Stimulated activated CD4-positive, alpha-beta T cell treated with anti-CD3 and anti-CD28 coated beads, Interleukin-4, amount 100 ng/mL, for 24 hours (primary cell): ENCODE measurements at places on chromosomes 11 and 22.

DNA sequence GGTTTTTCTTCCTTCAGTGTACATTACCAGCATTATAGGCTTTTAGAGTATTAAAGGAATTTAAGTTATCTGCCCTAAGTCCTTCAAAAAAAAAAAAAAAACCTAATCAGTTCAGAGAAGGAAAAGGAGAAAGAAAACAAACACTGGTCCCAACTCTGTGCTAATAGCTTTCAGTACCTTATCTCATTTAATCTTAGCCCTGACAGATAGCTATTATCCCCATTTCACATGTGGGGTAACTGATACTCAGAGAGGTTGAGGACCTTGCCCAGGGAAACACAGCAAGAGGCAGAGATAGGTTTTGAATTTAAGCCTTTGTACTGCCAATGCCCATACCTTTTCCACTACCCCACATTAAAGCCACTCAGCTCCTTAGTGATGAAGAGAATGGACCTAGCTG is 43.4 kb downstream of the FAT3 start:
- DNase-seq: no peak

GRCh38 chr11:94129512-94130297 is 1.1 kb downstream of the PANX1 start:
- DNase-seq: peak; percentile 26

DNA sequence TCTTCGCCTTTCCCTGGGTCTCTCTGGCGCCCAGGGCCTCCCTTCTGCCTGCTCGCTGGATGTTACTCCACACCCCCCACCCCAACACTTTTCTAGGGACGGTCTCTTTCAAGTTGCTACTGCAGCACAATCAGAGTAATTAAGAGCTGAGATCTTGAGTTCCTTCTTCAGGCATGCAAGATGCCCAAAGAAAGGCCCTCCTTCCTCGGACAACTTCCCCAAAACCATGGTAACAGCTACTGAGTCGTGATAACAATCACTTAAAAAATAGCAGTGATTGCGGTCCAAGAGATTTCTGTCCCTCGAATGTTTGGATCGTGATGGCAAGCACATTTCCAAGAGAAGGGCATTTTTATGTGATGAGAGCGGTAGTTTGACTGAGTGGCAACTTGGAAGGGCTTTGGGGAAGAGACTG is 638 bp upstream of the TENM4 start:
- DNase-seq: no peak

DNA sequence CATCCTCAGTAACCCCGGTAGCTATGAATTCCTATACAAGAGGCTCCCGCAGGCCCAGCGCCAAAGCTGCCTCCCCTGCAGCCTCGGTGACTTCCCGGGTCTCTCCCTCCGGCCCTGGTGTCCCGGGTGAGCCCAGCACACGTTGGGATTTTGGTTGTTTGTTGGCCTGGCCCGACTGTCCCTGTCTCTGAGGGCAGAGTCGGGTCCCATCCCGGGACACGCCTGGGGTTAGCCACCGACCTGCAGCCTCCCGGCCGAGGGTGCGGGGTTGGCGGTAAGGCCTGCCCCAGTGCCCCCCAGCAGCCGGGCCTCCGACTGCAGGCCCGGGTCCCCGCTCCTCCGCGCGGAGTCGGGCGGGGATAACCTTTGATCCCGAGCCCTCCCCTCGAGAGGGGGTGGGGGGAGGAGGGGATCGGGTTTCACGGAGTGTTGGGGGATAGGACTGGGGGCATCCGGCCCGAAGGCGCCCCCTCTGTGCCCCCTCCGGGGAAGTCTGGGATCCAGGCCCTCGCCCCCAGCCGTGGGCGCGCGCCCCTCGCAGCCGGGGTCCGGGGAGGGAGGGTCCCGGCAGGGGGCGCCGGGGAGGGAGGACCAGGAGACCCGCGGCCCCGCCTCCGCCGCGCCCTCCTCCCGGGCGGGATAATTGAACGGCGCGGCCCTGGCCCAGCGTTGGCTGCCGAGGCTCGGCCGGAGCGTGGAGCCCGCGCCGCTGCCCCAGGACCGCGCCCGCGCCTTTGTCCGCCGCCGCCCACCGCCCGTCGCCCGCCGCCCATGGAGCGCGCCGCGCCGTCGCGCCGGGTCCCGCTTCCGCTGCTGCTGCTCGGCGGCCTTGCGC is at the start of gene FBLN1:
FBLN1 (plus strand) TSS at position 669 of the 835 bp plus-strand sequence; CDS start at position 772, 103 bp downstream.
- no peak for DNase-seq

DNA sequence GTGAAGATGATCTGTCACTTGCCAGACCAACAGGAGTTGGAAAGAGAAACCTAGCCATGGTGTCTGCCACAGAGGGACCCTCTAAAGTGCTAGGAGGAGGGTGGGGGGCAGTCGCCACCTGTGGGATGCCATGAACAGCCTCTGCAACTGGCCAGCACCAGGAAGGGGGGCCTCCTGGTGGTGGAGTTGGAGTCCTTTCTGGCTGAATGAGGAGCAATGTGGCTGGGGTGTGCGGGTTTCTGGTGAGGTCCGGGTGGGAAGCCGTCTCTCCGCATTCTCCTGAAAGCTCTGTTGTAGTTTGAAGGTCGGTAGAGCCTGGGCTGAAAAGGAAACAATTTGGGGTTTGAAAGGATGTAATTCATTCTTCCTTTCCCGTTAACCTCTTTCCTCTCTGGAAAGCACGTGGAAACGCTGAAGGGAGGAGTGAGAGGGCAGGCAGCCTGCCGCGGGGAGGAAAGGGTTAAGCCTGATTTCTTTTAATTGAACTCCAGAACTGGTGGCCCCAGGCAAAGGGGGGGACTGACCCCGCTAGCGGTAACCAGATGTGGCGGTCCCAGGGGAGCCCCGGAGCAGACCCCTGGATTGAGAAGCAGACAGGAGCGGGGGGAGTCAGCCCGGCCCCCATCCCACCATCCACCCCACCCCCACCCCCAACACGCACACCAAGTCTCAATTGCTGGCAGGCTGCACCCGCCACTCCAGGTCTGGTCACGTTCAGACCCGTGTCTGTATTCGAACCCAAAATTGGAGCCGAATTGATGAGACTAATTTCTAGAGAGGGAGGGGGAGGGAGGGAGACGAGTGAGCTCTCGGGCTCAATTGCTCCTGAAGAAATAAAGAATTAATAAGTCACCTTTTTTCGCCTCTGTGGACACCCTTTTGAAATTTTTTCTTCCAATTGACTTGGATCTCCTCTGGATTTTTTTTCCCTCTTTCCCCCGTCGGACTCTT is 1.8 kb upstream of the FLI1 start:
- no peak for DNase-seq

DNA sequence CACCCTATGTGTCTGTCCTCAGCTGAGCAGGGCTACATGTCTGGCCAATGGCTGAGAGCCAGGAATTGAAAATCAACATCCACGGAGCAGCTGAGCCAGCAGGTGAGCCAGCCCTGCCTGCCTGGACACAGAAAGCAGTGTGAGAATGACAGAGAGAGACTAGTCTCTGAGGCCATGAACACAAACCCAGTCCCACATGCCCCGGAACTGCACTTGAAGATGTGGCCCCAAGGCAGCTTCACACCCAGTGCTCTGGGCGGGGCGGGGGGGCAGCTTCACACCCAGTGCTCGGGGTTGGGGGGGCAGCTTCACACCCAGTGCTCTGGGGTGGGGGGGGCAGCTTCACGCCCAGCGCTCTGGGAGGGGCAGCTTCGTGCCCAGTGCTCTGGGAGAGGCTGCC is 37.6 kb downstream of the TRMU start:
- no peak for DNase-seq

DNA sequence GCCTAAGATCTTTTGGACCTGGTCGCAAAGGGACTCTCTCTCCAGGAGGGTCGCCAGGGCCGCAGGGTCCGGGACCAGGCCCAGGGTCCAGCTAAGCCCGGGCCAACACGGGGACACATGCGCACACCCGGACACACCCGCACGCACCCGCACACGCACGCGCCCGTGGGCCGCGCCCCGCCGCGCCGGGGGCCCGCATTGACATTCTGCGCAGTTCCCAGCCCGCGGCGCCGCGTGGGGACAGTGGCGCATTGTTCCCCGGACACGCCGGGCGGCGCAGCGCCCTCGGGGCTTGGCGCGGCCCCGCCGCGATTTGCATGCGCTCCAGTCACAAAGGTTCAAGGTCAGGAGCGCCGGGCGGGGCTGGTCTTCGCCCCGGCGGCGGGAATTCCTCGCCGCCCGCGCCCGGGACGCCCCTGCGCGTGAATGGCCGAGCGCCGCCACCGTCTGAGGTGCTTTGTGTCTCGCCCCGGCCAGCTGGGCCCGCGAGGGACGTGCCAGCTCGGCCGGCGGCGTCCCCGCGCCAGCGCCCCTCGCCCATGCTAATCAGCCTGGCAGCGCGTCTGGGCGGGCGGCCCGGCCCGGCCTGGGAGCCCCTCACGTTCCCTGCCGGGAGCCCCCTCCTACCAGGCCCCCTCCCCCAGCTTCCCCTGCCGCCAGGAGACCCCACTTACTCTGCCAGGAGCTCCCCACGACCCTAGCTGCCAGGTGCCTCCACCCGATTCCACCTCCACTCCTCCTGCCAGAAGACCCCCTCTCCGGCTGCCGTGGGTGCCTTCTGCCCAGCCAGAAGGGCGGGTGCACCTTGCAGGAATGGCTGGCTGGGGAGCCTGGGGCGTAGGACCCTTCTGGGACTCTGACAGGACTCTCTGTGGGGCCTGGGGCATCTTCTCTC is 50.5 kb upstream of the WNT7B start:
- no peak for DNase-seq

DNA sequence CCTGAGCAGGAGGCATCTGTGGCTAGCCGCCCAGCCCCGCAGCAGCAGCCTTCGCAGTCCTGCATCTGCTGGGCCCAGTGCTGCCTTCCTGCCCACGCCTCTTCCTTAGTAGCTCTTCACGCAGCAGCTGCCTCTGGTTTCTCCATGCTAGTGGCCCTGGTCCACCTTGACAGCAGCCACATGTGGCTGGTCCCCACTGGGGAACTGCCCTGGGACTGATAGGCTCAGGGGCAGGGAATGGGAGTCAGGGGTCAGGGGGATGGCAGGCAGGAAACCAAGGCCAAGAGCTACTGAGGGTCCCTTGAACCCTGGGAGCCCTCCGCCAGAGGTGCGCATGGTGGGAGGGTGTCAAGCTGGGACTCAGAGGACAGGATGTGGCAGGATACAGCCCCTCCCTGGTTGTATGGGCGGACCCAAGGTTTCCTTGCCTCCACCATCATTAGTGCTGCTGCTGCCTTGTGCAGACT is 99.4 kb upstream of the PITPNB start:
- DNase-seq: no peak

GRCh38 chr11:102109896-102110760 is at the start of gene YAP1:
YAP1 (plus strand) TSS chr11:102110447; CDS start chr11:102110849, 402 bp downstream.
- peak; percentile 61 for DNase-seq

DNA sequence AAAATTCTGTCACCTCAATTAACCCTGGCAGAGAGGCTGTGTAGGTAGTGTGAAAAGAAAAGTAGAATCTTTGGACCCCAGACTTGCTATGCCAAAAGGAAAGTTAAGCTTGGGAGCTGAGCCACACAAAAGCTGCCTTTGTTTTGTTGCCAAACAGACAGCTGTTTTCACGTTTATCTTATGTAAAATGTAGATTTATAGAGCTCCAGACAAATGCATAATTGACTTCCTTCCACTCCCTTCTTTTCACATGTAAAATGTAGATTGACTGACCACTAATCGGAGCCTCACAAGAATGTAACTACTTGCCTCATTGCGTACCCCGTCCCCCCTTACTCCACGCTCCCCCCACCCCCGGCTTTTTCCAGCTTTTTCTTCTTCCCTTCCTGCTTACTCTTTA is 2302.2 kb upstream of the RAG2 start:
- no peak for DNase-seq

- no peak for DNase-seq
These were observed 128.3 kb downstream of the ARL14EP start for GRCh38 chr11:30451167-30451566.

GRCh38 chr11:60377401-60378136 is 763 bp upstream of the MS4A7 start:
- DNase-seq: no peak

DNA sequence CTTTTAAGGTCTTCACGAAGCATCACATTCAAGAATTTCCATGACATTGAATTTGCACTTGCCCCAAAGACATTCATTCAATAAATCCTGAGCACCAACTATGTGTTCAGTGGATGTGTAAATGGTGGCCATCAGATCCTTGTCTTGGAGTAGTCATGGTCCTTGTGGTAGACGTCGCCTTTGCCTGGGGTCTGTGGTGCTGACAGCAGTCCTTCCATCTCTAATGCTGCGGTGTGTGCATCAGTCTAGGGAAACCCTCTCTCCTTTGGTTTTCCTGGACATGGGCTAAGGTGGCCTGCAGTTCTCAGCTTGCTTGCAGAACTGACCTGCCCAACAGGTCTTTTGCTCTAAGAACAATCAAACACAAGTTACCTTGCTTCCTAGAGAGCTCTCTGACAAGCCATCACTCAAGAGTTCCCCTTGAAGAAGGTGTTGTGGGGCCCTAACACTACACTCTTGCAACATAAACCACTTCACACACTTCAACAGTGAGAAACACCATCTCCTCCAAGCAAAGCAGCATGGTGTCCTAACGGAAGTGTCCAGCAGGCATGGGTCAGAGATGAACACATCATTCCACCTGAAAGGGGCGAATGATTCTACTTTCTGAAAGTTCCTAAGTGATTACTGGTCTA is 72.1 kb downstream of the BUD13 start:
- DNase-seq: no peak

DNA sequence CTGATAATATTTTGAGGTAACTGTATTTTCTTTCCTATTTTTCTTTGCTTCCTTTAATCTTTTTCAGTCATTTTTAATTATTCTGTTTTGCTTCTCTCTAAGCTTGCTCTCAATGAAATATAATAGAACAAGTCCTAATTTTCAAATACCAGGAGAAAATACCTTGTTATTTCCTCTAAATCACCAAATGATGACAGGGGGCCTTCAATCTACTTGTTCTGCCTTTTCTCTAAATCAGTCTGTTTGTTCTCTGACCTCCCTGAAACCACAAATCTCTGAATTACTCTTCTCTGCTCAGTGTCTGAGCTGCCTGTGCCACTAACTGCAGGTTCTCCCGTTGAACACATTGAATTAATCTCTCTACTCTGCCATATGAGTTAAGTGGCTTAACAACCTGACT is 286.2 kb downstream of the C11orf87 start:
- no peak for DNase-seq

GRCh38 chr11:74050465-74050864 is 41.6 kb upstream of the UCP3 start:
- DNase-seq: no peak

DNA sequence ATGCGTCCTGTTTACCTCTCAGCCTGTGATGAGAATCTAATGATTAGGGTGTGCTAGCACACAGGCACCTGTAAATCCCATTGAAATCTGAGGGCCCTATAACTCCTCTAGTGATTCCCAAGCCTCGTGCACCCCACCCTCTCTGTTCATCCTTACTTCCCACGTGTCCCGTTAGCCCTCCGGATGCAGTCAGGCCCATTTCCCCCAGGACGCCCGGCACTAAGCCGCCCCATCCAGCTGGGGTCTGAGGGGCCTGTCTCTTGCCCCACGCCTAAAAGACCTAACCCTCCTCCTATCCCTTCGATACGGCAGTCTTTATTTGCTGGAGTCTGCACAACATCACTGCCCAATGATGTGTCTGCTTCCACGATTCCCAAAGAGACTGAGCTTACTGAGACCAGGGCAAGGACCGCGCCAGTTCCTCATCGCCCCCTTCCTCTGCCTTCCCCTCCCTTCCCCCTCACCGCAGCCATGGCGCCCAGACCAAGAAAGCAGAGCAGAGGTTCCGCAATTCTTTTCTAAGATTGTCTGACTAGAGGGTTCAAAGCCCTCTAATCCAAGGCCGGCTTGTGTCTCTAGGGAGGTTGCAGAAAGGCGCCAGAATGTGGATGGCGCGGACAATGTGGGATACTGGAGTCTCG is 1.1 kb upstream of the FADS2 start:
- DNase-seq: no peak

GRCh38 chr22:41952713-41953112 is 763 bp downstream of the SMIM45 start:
- no peak for DNase-seq

GRCh38 chr11:126874831-126875230 is 125.7 kb downstream of the KIRREL3 start:
- no peak for DNase-seq

- no peak for DNase-seq
These were observed 122.9 kb downstream of the DCDC1 start for GRCh38 chr11:31246451-31247165.
